Breast epithelium (tissue), 4 donors: ENCODE measurements at places on chromosomes 2 and 18. TPM values are rescaled to one million over a fixed set of nuclear protein-coding genes. Genes with fewer than 3 reads are reported as not detected.
A peak's percentile ranks its signal among the peaks of the same experiment; 100 is the strongest.

- no peak overlapping the region for H3K27ac ChIP-seq
- no peak for DNase-seq
- H3K36me3 ChIP-seq = peaks cover 6% of the 10 kb centered on the region
- H3K4me1 ChIP-seq = no peaks in the 10 kb centered on the region
- no peak overlapping the region for H3K4me3 ChIP-seq
Measured at GRCh38 chr18:3126457-3127097, 93.2 kb downstream of the MYOM1 start.

DNA sequence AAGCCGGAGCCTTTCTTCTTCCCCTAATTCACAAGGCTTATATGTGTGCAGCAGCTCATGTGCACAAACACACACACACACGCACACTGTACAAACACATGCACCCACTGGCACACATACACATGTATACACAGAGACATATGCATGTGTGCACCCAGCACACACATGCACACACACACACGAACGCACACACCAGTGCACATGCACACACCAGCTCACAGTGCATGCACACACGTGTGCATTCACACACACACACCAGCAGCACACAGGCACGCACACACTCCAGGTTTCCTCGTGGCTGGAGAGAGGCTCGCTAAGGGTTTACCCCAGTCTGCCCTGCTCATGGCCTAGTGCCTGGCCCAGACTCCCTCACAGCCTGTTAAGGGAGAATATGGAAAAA lies 234.0 kb downstream of the EIPR1 start:
- H3K27me3 ChIP-seq = no peaks in the 10 kb centered on the region
- DNase-seq = no peak
- H3K4me1 ChIP-seq = no peaks in the 10 kb centered on the region
- H3K36me3 ChIP-seq = no peaks in the 10 kb centered on the region

GRCh38 chr2:119468154-119468955 lies 36.7 kb downstream of the TMEM37 start:
- no peaks in the 10 kb centered on the region for H3K4me1 ChIP-seq
- H3K36me3 ChIP-seq = no peaks in the 10 kb centered on the region
- no peak overlapping the region for H3K27ac ChIP-seq
- DNase-seq = no peak
- no peak overlapping the region for H3K4me3 ChIP-seq

GRCh38 chr2:166831930-166832329 lies 56.4 kb upstream of the XIRP2 start:
- no peaks in the 10 kb centered on the region for H3K4me1 ChIP-seq
- no peaks in the 10 kb centered on the region for H3K27me3 ChIP-seq
- H3K36me3 ChIP-seq = no peaks in the 10 kb centered on the region
- no peak overlapping the region for H3K4me3 ChIP-seq

- peak overlapping the region; percentile 67 for H3K27ac ChIP-seq
- DNase-seq = no peak
- H3K27me3 ChIP-seq = no peaks in the 10 kb centered on the region
- H3K36me3 ChIP-seq = no peaks in the 10 kb centered on the region
Measured at GRCh38 chr2:42918041-42918440, 125.7 kb upstream of the HAAO start.

DNA sequence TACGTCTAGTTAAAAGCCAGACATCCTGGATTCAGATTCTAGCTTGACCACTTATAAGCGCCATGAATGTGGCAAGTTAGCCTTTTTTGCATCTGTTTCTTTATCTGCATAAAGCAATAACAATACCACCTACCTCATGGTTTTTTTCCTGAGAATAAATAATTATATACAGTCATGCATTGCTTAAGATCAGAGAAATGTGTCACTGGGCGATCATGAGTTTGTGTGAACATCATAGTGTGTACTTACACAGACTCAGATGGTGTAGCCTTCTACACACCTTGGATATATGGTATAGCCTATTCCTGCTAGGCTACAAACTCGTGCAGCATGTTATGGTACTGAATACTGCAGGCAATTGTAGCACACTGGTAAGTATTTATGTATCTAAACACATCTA lies 84.7 kb upstream of the PELI1 start:
- H3K27me3 ChIP-seq = no peaks in the 10 kb centered on the region
- peak overlapping the region; percentile 80 for H3K27ac ChIP-seq
- no peaks in the 10 kb centered on the region for H3K4me1 ChIP-seq
- H3K36me3 ChIP-seq = no peaks in the 10 kb centered on the region
- peak overlapping the region; percentile 54 for H3K4me3 ChIP-seq
- DNase-seq = no peak

- no peaks in the 10 kb centered on the region for H3K27me3 ChIP-seq
- H3K4me3 ChIP-seq = no peak overlapping the region
- no peak for DNase-seq
- H3K4me1 ChIP-seq = no peaks in the 10 kb centered on the region
- H3K27ac ChIP-seq = no peak overlapping the region
- H3K36me3 ChIP-seq = no peaks in the 10 kb centered on the region
Measured at GRCh38 chr2:74551942-74552913, 1.5 kb downstream of the LOXL3 start.

- H3K27me3 ChIP-seq = no peaks in the 10 kb centered on the region
- no peak overlapping the region for H3K27ac ChIP-seq
Measured at GRCh38 chr18:10440884-10441283, 13.6 kb upstream of the APCDD1 start.

DNA sequence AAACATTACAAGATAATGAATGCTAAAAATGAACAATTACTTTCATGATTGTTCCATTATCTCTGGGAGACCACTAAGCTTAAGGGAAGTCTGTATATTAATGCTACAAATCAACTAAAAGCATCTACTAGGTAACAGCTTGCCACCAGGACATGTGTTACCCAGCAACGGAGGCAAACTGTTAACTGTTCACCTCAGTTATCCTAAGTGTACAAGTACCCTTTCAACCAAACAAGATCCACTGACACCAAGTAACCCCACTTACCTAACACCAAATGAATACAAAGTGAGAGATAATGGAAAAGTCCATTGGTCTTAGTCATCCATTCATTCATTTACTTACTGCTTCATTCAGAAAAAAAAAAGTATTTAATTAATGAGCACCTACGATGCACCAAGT lies 54.7 kb upstream of the KIDINS220 start:
- H3K36me3 ChIP-seq = no peaks in the 10 kb centered on the region
- no peaks in the 10 kb centered on the region for H3K27me3 ChIP-seq
- H3K4me3 ChIP-seq = no peak overlapping the region
- no peak overlapping the region for H3K27ac ChIP-seq

GRCh38 chr2:232310121-232310520 lies 68.4 kb upstream of the ALPP start:
- no peaks in the 10 kb centered on the region for H3K36me3 ChIP-seq
- peak overlapping the region; percentile 48 for H3K27ac ChIP-seq
- H3K4me3 ChIP-seq = no peak overlapping the region

GRCh38 chr18:42578792-42579191 lies 536.7 kb downstream of the RIT2 start:
- H3K36me3 ChIP-seq = no peaks in the 10 kb centered on the region
- no peak overlapping the region for H3K27ac ChIP-seq
- no peak for DNase-seq
- no peak overlapping the region for H3K4me3 ChIP-seq
- H3K27me3 ChIP-seq = no peaks in the 10 kb centered on the region

GRCh38 chr18:27214831-27215230 lies 29.7 kb upstream of the CHST9 start:
- no peak overlapping the region for H3K4me3 ChIP-seq
- H3K27ac ChIP-seq = peak overlapping the region; percentile 24
- no peak for DNase-seq
- no peaks in the 10 kb centered on the region for H3K36me3 ChIP-seq

GRCh38 chr2:234691968-234692955 lies 195.4 kb upstream of the ARL4C start:
- no peaks in the 10 kb centered on the region for H3K36me3 ChIP-seq
- no peak for DNase-seq
- H3K4me3 ChIP-seq = no peak overlapping the region
- no peak overlapping the region for H3K27ac ChIP-seq

GRCh38 chr2:64888591-64889309 lies 100.4 kb upstream of the SLC1A4 start:
- no peak overlapping the region for H3K27ac ChIP-seq
- no peak overlapping the region for H3K4me3 ChIP-seq
- DNase-seq = no peak
- no peaks in the 10 kb centered on the region for H3K27me3 ChIP-seq

GRCh38 chr2:225076125-225076524 lies 33.9 kb upstream of the DOCK10 start:
- no peak overlapping the region for H3K4me3 ChIP-seq
- H3K27me3 ChIP-seq = no peaks in the 10 kb centered on the region
- DNase-seq = no peak

- H3K36me3 ChIP-seq = no peaks in the 10 kb centered on the region
- no peaks in the 10 kb centered on the region for H3K27me3 ChIP-seq
- H3K4me3 ChIP-seq = no peak overlapping the region
- DNase-seq = no peak
Measured at GRCh38 chr2:227785293-227785692, 28.3 kb upstream of the CCL20 start.

GRCh38 chr18:48959921-48960920 lies 9.5 kb upstream of the SMAD7 start:
- H3K27ac ChIP-seq = no peak overlapping the region
- H3K4me3 ChIP-seq = no peak overlapping the region
- H3K4me1 ChIP-seq = no peaks in the 10 kb centered on the region
- no peak for DNase-seq

- no peaks in the 10 kb centered on the region for H3K27me3 ChIP-seq
- no peak overlapping the region for H3K4me3 ChIP-seq
- H3K4me1 ChIP-seq = no peaks in the 10 kb centered on the region
- H3K27ac ChIP-seq = no peak overlapping the region
Measured at GRCh38 chr18:68507781-68508180, 207.1 kb downstream of the TMX3 start.

DNA sequence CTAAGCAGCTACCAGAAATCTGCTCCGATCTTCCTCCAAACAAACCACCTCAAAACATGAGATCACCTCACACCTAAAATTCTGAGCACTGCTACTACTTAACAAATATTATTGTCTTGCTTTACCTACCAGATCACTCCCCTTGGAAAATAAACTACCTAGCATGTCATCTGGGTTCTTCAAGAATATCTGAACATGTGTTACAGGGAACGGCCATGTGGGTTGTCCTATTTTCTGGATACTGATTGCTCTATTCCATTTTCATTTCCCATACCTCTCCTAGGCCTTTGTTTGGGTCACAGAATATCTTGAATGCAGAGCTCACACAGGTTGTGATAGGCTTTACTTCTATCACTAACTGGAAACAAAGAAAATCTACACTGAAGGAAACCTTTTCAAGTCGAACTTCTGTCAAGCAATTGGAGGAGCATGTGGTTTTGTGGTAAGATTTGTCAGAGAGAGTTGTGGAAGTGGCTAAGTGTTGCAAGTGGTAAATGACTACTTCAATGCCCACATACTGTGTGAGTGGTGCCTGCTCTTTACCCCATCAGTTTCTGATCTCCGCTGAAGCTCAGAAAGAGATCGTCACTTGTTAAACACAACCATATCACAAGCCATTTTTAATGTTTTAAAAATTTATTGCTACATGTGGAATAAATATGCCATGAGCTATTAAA lies 739.1 kb upstream of the ZEB2 start:
- no peaks in the 10 kb centered on the region for H3K4me1 ChIP-seq
- H3K36me3 ChIP-seq = no peaks in the 10 kb centered on the region
- DNase-seq = no peak
- H3K27me3 ChIP-seq = no peaks in the 10 kb centered on the region

Gene SLC19A3
- total RNA-seq = 29.9 TPM

Gene CYRIA
- 17.7 TPM for total RNA-seq

Gene ANKRD30B
- 11.5 TPM for total RNA-seq

Gene CTIF
- total RNA-seq = 32.6 TPM

Gene GCKR
- not detected for total RNA-seq

Gene NYAP2
- total RNA-seq = not detected

Gene MOB4
- total RNA-seq = 34.7 TPM

Gene C2orf42
- 18.7 TPM for total RNA-seq

Gene HOXD12
- not detected for total RNA-seq

Gene ACTG2
- total RNA-seq = 3.8 TPM
